Psoas muscle (tissue), 8 donors: ENCODE measurements at places on chromosomes 6 and 20. TPM values are rescaled to one million over a fixed set of nuclear protein-coding genes. Genes with fewer than 3 reads are reported as not detected.

GRCh38 chr20:39640147-39640546, 678.0 kb downstream of the DHX35 start:
- no peak for DNase-seq

DNA sequence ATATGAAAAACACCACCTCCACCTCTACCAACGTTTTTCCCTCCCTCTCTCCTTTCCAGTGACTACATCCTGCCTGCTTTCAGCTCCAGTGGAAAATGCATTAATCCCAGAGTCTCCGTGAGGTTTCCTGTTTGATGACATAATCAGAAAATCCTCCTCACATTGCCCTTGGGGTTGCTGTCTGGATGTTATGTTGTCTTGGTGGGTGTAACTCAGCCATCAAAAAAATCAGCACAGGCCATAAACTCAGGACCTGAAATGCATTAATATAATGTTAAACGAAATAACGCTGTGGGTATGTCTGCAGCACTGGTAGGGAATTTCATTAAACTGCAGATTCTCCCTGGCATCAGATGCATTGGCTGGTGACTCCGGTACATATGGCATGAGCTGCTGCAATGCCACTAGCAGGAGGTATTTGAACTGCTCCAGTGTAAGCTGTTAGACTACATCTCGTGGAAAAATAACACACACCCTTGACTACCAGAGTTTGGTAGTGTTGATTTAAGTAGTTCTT, 297.8 kb downstream of the PRL start:
- DNase-seq: no peak

DNA sequence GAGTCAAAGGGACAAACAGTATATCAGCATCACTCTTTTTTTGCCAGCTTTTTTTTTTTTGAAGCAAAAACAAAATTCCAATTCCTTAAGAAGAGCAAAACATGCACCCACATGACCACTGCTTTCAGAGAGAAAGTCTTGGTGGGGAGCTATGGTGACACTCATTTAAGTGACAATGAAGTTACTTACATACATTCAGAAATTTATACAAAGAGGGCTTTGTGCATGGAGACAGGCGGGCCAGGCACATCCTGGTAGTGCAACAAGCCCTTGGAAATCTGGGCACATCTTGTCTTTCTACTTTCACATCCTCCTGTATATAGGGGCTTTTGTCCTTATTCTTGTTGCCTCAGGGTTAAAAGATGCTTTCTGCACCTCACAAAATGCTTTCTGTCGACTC, 55.9 kb downstream of the IL22RA2 start:
- DNase-seq: no peak

DNA sequence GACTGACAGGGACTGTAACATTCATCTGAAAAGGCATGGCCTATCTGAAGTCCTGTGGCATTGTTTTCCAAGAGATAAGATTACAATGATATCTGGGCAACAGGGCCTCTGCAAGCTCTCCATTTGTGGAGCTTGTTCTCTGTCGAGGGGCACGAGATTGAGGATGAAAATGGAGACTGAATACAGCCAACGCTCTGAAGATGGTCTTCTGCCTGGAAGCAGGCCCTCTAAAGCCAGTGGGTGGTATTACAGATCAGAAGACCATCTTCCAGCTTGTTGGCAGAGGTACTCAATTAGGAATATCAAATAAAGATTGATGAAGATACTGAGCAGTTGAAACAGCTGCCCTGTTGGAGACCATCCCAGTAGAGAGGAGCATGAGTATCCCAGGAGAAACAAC, 288.2 kb downstream of the CENPW start:
- DNase-seq: no peak

DNA sequence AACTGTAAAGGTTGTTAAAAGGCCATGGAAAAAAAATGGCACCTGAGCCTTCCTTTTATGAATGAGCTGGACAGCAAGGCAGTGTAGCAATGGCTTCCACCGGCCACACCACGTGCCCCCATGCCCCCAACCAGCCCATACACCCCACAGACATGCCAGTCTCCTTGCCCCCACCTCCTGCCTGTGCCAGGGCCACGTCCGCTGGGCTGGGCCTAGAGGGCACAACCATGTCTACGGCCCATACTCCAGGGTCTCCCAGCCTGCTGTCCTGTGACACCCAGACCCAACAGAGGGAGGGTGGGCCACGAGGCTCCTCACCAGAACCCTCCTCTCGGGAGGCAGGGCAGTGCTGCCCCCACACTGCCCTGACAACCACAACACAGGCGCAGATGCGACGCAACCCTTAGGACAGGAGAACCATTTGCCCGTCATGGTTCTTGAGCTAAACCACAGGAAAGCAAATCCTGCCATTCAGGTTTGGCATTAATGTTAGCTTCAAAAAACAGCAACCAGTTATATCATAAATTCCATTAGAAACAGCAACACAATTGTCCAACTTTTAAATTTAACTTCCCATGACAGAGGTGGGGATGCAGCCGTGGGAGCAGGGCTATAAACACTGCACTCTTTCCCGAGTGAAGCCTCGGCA, 50.7 kb downstream of the TAF4 start:
- DNase-seq: no peak

GRCh38 chr20:43994486-43995100, 79.9 kb downstream of the TOX2 start:
- no peak for DNase-seq

GRCh38 chr20:51313358-51313827, 229.1 kb downstream of the NFATC2 start:
- DNase-seq: no peak

DNA sequence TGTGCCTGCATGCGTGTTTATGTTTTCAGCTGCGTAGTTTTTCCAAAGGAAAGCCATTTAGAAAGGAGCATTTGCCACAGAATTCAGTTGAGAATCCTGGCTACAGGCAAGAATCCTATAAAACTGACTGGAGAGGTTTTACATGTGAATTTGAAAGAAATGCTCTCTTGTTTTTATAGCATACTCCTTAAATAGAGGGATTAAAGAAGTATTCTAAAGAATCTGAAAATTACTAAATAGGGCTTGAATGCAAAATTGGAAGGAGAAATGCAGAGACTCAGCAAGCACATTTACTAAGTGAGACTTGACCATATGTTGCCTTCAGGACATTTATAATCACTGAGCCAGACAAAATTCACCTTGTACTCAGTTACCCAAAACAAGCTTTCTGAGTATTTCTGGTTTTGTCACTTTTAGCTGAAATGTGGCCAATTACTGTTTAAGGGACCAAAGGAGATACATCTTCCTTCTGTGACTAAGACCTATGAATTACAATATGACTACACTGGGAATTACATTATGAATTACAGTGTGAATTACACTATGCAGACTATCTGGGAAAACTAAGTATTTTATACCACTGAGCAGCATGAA, 107.4 kb upstream of the ASCC3 start:
- no peak for DNase-seq

GRCh38 chr20:37071481-37071911, 24.3 kb downstream of the RBL1 start:
- DNase-seq: no peak

DNA sequence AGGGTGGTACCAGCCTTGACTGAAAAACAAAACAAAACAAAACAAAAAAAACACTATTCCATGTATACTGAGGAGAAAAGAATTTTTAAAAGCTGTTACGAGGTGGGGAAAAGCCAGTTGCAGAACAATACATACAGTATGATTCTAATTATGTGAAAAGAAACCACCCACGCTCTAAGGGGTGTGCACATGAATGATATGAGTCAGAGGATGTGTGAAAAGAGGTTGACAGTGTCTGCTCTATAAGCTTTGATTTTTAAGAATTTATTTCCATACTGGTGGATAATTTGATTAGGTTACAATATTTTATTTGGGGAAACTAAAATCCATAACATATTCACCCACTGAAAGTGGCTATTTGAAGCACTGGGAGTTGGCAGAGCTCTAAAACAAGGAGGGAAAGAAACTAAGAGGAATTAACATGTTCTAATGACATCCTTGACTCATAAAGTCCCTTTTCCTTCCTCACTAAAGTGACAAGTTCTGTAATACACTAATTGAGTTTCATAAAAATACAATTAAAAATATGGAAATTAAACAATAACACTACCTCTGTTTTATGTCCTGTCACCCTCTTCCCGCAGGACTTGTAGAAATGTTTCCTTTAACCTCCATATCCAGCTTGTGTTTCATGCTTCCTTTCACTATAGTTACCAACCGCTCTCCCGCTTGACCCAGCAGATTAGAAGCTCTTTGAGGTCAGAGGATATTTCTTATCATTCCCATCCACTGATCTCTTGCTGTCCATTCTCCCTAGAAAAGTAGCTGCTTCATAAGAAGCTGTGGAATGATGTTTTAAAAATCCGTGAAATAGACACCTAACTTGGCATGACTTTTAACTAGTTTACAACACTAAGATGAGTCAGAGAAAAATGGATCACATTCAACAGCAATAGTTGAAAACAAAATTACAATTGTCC, 118.6 kb upstream of the CCDC28A start:
- no peak for DNase-seq

DNA sequence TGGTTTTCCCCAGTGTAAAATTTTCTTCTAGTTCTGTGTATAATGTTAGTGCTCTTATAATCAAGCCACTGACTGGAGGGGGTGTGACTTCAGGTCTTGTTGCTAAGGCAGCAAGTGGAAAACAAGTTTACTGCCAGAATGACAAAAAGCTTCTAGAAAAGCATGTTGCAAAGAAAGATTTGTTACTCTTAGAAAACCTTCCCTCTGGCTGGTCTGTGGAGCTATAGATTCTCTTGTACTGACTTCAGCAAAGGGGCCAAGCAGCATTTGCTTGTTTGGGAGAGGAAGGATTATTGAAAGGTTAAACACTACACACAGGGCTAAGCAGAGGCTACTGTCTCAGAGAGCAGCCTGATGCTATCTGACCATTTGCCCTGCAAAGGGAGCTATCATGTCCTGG, 288.8 kb downstream of the BTBD9 start:
- DNase-seq: no peak

- DNase-seq: no peak
Measured at GRCh38 chr6:53938810-53939209, 144.0 kb downstream of the LRRC1 start.

DNA sequence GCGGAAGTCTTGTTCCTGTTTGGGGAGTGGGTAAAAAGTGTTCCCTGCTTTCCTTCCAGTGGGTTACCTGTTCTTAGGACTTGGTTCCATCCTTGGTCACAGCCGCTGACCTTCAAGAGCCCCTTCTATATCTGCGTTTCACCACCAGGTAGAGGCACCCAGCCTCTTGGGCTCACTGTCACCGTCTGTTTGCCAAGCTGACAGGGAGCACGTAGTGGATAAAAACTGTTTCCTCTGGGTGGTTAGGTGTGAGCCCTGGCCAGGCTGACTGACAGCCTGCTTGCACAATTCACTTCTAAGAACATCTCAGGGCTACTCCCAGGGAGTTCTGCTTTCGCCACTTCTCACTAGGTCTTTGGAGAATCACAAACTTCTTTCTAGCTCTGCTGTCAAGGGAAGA, 1.8 kb upstream of the JPH2 start:
- peak; percentile 35 for DNase-seq

DNA sequence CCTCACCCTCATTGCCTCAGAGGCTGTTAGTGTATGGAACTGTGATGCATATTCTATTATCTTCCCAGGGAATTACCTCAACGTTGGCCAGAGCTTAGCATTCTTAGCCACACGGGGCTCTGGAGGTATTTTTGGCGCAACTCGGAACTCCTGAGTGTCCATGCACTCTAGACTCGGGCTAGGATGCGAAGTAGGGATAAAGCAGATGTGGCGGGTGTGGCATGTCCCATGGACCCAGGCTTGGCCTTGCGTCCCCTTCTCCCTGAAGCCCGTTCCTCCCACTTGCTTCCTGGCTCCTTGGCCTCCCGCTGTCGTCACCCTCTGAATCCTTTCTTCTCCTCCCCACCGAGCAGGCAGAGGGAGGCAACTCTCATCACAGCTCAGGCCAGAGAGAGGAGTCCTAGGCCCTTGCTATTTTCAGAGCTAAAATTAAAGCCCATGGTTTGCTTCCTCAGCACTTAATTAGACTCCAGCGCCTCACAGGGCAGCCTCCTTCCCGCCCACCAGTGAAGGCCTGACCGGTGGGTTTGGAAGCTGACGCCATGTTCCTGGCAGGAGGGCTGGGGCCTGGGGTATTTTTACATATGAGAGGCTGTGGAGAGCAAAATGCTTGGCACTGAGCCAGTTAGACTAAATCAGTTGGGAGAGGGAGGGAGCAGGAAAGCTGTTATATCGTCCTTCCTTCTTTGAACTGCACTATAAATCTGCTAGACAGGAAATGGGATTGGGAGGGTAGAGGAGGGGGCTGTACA, 138.7 kb downstream of the FOXO3 start:
- DNase-seq: no peak

DNA sequence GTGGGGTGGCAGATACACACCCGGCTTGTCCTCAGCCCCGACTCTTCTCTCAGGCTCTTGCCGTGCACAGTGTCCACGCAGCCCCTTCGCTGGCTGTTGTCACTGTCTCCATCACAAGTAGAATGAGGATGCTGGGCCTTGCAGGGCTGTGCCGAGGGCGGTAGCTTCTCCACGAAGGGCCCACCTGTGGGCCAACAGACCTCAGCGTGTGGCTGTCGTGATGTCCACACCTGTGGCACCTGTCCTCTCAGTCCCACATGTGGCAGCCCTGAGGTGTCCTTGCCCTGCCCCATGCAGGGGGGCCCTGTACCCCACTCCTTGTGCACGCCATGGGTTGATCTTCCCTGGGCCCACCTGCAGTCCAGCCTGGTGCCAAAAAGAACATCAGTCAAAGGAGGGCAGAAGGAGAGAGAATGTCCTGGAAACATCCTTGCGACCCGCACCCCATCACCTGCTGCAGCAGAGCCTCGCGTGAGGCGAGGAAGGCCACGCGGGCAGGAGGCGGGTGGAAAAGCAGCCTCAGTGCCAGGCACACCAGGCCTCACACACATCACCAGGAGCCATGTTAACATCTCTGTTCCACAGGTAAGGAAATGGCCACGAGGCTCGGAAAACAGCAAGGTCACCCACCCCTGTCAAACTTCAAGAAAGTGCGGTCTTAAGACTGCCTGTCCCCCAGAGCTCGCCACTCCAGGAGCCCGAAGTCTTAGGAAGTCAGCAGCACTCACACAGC, 22.3 kb upstream of the AFDN start:
- no peak for DNase-seq

- peak; percentile 58 for DNase-seq
Measured at GRCh38 chr6:24719125-24719971, at the start of gene C6orf62. C6orf62 (minus strand) TSS chr6:24719154; CDS start chr6:24718668, 486 bp downstream.

GRCh38 chr20:10042086-10042485, 7.3 kb downstream of the ANKEF1 start:
- DNase-seq: no peak

GRCh38 chr6:22401206-22401605, 104.4 kb upstream of the PRL start:
- DNase-seq: no peak

The ARMC12 gene
- 0.74 TPM for total RNA-seq

The PRPF6 gene
- 62.8 TPM for total RNA-seq

The NHSL1 gene
- total RNA-seq: 2.3 TPM

The GJA10 gene
- not detected for total RNA-seq

The UST gene
- 2.3 TPM for total RNA-seq

The FOXA2 gene
- not detected for total RNA-seq

The HLA-A gene
- 204 TPM for total RNA-seq

The PDSS2 gene
- total RNA-seq: 9.3 TPM

The PTPRT gene
- total RNA-seq: 0.04 TPM

The THBS2 gene
- total RNA-seq: 4.7 TPM
